Stomach (tissue), 19 donors: ENCODE measurements at places on chromosomes 6 and 20. TPM values are rescaled to one million over a fixed set of nuclear protein-coding genes. Genes with fewer than 3 reads are reported as not detected.
A peak's percentile ranks its signal among the peaks of the same experiment; 100 is the strongest.

Gene DUSP22
- polyA plus RNA-seq = 33.9 TPM

Gene MRPL2
- 49.8 TPM for polyA plus RNA-seq

GRCh38 chr6:90803956-90804355 lies 217.1 kb upstream of the MAP3K7 start:
- no peak for DNase-seq

Gene SIRPB2
- 0.43 TPM for polyA plus RNA-seq

DNA sequence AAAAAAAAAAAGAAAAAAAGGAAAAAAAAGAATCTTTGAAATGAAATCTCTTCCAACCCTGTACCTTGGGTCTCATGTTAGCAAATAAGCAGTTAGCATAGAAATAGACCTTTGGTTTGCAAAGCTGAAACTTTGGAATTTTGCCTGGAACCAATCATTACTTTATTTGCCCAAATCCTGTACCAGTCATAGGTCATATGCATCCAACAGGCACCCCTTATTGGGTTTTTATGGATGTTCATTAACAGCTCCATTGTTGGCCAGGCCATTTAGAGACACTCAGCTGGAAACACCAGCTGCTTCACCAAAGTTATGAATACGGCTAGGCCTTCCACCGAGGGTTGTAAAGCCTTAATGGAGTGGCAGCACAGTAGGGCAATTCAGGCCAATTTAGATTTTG lies 53.0 kb downstream of the ALDH8A1 start:
- no peak for DNase-seq

- no peak for DNase-seq
Observed at GRCh38 chr20:10047427-10047826, 12.6 kb downstream of the ANKEF1 start.

GRCh38 chr20:38119446-38119845 lies 45.6 kb downstream of the TGM2 start:
- no peak for DNase-seq

GRCh38 chr6:31111712-31112111 lies 663 bp downstream of the C6orf15 start:
- DNase-seq = no peak

DNA sequence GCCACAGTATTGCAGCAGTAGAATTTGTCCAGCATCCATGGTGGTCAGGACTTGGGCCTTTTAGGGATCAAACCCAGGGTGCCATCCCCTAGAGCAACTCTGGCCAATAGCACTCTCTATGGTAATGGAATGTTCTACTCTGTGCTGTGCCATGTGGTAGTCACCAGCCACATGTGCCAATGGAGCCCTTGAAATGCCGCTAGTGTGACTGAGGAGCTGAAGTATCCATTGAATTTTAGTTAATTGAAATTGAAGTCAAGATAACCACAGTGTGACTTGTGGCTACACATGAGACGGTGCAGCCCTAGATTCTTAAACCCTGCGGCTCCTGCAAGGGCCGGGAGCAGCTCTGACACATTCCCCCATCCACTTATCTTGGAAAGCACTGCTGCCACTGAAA lies 54.6 kb downstream of the SLC2A10 start:
- DNase-seq = no peak

GRCh38 chr20:40502576-40502975 lies 186.5 kb downstream of the MAFB start:
- DNase-seq = no peak

Gene LZTS3
- polyA plus RNA-seq = 8.6 TPM

Gene C6orf132
- 99.2 TPM for polyA plus RNA-seq

- DNase-seq = no peak
Observed at GRCh38 chr6:166999884-167000253, 672 bp downstream of the CEP43 start.

Gene PANK2
- 28.5 TPM for polyA plus RNA-seq

GRCh38 chr6:43972913-43973300 lies 154.3 kb downstream of the MRPL14 start:
- peak; percentile 92 for DNase-seq

DNA sequence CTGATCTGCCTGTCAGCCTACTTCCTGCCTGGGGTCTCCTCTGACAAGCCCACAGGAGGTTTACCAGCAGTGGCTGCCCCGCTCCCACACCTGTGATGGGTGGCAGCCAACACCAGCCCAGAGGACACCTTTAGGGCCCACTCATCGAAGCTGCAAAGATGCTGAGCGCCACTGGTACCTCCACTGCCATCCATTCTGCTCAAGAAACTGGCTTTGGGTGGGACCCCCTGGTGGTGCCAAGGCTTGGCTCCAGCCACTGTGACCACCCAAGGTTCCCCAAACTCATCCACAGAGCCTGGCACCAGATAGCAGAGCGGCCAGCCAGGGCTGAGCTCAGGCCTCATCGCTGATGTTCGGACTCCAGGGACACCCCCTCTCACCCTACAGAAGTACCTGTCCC lies 42.5 kb downstream of the PREX1 start:
- no peak for DNase-seq

Gene HEY2
- 0.83 TPM for polyA plus RNA-seq

Gene PTCRA
- not detected for polyA plus RNA-seq

DNA sequence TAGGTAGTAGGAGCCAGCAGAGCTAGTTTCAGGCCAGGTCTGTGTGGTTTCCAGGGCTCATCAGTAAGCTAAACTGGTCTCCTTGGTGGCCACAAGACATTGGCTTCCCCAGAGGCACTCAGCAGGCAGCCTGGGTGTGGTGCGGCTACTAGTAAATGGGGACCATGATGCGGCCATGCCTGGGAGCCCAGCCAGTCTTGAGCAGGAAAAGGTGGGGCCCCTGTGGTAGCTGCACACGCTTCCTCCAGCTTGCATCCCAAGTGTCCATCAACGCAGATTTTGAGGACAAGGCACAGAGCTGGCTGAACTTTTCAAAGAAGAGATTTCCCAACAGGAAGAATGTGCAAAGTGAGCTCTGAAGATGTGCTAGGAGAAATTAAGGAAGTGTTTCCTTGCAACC lies 107.4 kb upstream of the NAA20 start:
- peak; percentile 35 for DNase-seq

- DNase-seq = peak; percentile 78
Observed at GRCh38 chr6:52304983-52305390, 20.4 kb upstream of the MCM3 start.

GRCh38 chr6:149855741-149856140 lies 8.4 kb downstream of the LRP11 start:
- no peak for DNase-seq

- peak; percentile 64 for DNase-seq
Observed at GRCh38 chr20:63056236-63057170, 49.7 kb upstream of the BHLHE23 start.

Gene NUDT3
- polyA plus RNA-seq = 12.6 TPM

DNA sequence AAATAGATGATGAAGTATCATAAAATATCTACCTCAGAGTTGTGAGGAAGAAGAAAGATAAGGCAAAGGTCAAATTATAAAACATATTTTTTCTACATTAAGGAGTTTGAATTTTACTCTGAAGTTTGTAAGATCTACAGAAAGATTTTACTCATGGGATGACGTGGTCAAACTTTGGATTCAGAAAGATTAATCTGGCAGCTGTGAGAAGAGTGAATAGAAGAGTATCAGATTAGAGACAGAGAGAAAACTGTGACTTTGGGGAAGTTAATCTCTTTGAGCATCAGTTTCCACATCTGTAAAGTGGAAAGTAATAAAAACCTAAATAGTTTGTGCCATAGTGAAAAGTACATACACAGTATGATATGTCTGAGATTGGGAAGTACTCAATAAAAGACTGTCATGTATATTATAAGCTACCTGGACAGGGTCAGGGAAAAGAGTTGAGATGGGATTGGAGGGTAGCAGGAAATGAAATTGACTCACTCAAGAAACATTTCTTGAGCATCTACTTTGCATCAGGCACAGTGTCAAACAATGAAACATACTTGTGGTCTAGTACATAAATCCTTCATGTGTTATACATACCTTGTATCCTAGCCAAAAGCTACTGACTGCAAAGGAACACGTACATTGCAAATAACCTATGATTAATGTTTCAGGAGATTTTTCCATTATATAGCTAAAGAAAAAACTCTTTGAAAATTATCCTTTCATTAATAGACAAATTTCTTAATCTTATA lies 222.1 kb downstream of the TMEM200A start:
- DNase-seq = no peak

- DNase-seq = peak; percentile 8
Observed at GRCh38 chr6:66421570-66421969, 714.5 kb upstream of the EYS start.

DNA sequence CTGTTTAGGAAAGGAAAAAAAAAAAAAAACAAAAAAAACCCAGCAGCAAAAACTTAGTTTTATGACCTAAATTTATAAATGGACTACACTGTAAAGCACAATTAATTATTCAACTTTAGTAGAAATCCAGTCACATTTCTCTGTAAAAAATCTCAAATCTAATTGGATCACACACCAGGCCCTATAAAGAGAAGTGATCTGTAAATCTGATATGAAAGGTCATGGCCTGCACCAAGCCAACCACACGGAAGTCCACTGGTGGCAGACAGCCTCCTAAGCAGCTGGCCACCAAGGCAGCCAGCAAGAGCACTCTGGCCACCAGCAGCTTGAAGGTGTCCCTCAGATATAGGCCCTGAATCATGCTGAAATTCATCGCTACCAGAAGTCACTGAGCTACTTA lies 131.6 kb downstream of the HFE start:
- no peak for DNase-seq

DNA sequence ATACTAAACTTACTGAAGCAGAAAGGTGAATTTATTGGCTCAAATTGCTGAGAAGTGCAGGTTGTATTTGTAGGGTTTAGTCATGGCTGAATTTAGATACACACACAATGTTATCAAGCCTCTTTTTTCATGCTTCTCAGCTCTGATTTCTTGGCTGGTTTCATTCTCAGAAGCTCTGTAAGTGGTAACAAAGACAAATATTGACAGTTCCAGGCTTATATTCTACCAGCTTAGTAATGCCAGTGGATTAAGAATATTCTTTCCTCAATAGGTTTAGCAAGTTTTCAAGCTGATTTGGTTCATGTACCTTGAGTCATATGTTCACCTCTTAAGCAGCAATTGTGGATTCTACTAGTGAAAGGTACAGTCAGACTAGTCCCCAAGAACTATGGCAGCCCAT lies 52.1 kb upstream of the PKIB start:
- peak; percentile 60 for DNase-seq

Gene SLC22A16
- 0.30 TPM for polyA plus RNA-seq

DNA sequence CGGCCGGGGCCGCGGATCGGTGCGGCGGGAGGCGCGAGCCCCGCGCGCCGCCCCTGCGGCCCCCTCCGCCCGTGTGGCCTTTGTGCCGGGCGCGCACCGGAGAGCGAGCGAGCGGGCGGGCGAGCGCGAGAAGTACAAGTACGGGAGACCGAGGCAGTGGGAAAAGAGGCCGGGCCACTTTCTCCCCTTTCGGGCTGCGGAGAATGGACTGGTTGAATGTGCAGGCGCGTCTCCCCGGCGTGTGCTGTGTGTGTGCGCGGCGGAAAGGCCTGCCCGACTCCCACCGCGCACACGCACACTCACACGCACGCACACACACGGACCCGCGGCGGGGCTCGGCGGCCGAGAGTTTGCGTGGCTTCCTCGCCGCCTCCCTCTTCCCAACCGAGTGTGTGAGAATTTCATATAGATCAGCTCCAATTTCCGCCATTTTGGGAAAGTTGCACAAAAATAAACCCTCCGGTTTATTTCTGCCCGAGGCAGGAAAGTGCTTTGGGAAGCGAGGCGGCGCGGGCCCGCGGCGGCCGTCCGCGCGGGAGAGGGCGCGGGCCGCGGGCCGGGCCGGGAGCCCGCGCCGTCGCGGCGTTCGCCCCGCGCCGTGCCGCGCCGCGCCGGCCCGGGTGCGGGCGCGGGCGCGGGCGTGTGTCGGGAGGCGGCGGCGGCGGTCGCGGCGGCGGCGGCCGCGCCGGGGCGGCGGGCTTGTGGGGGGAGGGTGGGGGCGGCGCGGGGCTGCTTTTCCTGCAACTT lies 1.1 kb downstream of the L3MBTL3 start:
- peak; percentile 49 for DNase-seq

GRCh38 chr20:2405693-2406065 lies 25.0 kb downstream of the TGM6 start:
- no peak for DNase-seq

Gene SOX18
- 6.2 TPM for polyA plus RNA-seq

Gene CLPSL2
- polyA plus RNA-seq = not detected

- no peak for DNase-seq
Observed at GRCh38 chr6:11682561-11682975, 96.0 kb downstream of the ADTRP start.

Gene SIRPD
- polyA plus RNA-seq = not detected

Gene MDFI
- polyA plus RNA-seq = 17.2 TPM

Gene DNMT3B
- polyA plus RNA-seq = 0.73 TPM

GRCh38 chr6:14202947-14203346 lies 85.4 kb downstream of the CD83 start:
- DNase-seq = no peak

DNA sequence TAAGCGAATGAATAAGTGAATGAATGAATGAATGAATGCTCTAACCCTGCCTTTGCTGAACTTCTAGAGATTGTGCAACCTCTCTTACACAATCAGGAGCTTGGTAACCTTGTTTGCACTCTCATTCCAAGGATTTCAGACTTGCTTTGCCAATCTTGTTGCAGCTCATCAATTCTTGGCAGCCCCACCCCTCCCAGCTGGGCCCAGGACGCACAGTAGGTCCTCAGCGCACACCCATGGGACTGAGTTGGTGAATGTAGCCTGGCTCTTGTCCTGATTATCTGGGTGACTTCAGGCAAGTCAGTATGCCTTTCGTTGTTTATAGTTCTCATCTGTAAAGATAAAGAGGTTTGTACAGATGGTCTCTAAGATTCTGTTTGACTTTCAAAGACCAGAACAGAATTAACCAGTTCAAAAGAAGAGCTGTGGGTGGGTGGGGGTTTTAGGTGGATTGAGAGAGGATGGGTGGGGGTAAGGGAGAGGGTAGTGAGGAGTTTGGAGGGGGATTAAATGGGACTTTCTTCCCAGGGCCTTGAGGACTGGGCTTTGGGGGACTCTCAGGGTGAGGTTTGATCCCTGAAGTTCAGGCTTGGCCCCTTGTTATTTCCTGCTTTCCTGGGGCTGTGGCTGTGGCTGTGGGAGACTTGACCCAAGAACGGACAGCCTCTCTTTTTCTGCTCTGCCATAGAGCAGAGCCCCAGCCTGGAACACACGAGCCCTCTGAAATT lies 33.2 kb downstream of the VEGFA start:
- no peak for DNase-seq

DNA sequence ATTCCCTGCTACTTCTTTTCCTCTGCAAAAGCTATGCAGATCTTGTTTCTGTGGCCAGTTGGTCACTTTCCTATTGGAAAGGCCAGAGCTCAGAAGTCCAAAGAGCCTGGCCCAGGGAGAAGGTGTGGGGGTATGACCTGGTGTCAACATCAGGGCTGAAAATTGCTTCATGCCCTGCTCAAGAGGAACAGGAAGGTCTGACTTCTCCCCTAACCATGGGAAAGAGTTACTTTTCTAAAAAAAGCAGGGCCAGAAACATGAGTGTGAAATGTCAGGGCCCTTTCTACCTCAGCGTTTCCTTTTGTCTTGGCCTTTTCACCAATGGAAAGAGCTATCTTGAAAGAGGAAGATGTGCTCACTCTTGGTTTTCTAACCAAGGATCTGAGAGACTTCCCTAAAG lies 117.4 kb downstream of the MAFB start:
- DNase-seq = no peak
